Stimulated activated CD8-positive, alpha-beta memory T cell treated with anti-CD3 and anti-CD28 coated beads, Interleukin-7, amount 100 ng/mL, for 4 hours (primary cell): ENCODE measurements at places on chromosomes 3 and 15.

- DNase-seq = no peak
Observed at GRCh38 chr3:181565416-181565815, 146.3 kb upstream of the SOX2 start.

- no peak for DNase-seq
Observed at GRCh38 chr3:107258300-107258699, 118.9 kb upstream of the CCDC54 start.

DNA sequence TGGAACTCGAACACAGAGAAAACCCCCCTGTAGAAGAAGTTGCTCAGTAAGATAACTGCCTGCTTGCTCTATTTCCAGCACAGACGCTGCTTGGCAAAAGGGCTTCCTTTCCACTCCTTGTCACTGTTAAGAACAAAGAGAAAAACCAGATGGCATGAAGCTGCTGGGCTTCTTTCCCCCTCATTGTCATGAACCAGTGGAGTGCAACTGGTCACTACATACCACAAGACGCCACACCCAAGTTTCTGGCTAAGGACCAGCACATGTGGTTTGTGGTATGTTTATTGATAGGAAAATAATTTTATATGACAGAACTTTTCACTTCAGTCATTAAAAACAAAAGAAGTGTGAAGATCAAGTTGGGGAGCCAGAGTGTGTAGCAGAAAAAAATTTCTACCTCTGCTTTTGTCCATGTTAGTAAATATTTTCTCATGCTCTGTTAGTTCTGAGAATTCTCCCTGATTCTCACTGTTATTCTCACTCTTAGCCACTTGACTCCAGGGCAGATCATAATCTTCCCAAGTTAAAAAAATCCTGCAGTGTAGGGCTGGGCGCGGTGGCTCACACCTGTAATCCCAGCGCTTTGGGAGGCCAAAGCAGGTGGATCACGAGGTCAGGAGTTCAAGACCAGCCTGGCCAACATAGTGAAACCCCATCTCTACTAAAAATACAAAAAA, 37.9 kb downstream of the CLK3 start:
- DNase-seq = no peak

DNA sequence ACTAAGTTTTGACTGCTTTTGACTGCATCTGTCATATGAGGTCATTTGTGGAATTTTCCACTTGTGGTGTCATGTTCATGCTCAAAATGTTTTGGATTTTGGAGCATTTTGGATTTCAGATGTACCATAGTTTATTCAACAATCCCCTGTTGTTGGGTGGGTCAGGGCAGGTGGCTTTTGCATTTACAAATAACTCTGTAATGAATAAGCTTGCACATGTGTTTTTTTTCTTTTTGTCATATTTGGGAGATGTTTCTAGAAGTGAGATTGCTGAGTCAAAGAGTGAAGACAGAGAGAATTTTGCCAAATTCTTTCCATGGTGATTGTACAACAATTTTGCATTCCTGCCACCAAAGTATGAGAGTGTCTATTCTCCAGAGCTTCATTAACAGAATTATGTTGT, 62.4 kb upstream of the ADPGK start:
- DNase-seq = no peak

- DNase-seq = no peak
Observed at GRCh38 chr15:54045397-54045796, 67.2 kb downstream of the UNC13C start.

DNA sequence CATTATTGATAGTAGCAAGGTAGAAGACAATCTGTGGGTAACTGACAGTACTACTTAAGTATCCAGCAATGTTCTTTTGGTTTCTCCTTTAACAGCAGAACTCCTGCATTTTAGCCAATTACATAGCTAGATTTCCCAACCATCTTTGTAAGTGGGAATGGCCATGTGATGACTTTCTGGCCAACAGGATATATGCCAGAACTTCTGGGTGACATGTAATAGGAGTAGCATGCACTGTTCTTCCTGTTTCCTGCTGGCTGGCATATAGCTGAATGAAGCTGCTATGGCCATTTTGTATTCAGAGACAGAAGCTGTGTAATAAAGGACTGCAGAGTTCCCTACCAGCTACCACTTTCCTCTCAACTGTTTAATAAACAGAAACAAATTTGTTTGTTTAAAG, 18.0 kb downstream of the SPICE1 start:
- no peak for DNase-seq

GRCh38 chr3:33718595-33718907, 497 bp upstream of the CLASP2 start:
- DNase-seq = no peak

GRCh38 chr15:43878446-43878845, 51.6 kb downstream of the WDR76 start:
- no peak for DNase-seq

- no peak for DNase-seq
Observed at GRCh38 chr15:99997112-99997651, 263.9 kb upstream of the LYSMD4 start.

DNA sequence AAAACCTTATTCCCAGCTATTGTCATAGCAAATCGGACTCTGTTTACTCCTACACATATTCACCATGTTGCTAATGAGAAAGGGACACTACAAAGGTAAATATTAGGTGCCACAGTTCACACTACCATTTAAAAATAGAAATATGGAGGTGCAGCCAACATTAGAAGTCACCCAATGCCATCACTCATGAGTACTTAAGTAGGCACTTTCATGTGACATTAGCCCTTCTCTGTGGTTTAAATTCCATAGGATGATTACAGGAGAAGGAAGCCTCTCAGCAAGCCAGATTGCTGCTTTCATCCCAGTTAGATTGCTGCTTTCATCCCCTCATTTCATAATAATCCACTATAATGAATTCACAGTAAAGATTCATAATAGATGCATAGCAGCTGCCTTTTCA, 376.8 kb upstream of the ALCAM start:
- DNase-seq = no peak

GRCh38 chr3:94716326-94717018, 653.6 kb downstream of the NSUN3 start:
- no peak for DNase-seq

DNA sequence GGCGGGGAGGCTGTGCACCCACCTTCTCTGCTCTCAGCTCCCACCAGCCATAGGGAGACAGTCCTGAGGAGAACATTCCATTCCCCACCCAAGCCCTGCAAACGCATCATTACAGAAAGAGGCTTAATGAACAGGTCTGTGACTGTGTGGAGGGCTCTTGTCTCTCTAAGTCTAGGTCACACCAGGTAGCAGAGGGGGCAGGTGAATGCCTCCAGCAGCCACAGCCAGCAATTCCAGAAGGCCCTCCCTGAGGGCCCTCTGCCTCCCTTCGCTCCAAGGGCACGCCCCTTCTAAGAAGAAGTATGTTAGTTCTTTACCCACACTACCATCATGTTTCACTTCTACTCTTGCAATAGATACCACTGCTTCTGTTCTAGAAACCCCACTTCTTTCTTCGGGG, 217.5 kb upstream of the BHLHE40 start:
- DNase-seq = no peak

DNA sequence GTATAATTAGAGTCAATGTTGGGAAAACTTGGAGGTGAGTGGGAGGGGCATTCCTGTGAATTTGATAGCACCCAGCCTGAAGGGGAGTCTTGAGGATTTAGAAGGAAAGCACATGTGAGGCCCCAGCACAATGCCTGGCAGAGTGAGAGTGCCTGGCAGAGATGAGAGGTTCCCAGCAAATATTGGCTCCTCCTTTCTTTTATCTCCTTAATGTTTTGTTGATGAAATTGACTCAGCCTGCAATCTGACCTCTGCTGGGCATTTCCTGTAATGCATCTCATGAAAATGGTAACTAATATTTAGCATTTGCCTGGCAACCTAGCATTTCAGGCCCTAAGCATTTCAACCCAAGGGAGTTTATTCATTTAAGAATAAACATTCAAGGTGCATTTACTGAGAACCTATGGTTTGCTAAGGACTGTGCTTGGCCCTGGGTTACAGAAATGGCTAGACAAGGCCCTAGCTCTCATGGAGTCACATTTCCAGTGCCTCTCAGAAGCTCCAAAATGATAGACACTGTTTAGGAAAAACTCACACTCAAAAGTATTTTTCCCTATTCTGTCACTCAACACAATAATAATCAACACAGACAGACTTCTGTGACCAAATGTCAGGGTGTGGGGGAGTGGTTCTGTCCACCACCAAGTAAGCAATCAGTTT, 19.0 kb downstream of the PDHB start:
- peak; percentile 16 for DNase-seq

DNA sequence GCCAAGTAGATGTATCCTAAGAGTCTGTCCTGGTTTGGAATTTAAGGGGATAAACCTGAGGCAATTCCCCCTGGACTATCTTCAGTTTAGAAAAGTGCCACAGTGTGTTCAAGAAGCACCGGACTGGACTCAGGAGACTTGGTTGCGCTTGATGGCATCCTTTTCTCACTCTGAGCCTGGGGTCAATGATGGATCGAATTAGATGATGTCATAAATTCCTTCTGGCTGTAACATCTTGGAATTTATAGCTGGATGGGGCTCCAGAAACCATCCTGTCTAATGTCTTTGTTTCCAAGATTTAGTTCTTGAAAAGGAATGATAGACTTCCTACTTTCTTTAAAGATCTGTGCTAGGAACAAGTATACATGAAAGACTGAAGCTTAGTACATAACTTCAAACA, 280.6 kb downstream of the LPP start:
- DNase-seq = no peak

DNA sequence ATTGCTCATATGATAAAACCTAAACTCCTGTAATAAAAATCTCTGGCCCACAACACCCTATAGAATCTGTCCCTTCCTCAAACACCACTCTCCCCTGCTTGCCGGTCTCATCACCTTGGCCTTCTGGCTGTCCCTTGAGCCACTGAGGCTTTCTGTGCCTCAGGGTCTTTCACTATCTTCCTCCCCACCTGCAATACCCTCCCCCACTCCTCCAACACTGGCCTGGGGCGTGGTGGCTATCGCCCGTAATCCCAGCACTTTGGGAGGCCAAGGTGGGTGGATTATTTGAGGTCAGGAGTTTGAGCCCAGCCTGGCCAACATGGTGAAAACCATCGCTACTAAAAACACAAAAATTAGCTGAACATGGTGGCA, 3.3 kb upstream of the CSK start:
- DNase-seq = no peak

DNA sequence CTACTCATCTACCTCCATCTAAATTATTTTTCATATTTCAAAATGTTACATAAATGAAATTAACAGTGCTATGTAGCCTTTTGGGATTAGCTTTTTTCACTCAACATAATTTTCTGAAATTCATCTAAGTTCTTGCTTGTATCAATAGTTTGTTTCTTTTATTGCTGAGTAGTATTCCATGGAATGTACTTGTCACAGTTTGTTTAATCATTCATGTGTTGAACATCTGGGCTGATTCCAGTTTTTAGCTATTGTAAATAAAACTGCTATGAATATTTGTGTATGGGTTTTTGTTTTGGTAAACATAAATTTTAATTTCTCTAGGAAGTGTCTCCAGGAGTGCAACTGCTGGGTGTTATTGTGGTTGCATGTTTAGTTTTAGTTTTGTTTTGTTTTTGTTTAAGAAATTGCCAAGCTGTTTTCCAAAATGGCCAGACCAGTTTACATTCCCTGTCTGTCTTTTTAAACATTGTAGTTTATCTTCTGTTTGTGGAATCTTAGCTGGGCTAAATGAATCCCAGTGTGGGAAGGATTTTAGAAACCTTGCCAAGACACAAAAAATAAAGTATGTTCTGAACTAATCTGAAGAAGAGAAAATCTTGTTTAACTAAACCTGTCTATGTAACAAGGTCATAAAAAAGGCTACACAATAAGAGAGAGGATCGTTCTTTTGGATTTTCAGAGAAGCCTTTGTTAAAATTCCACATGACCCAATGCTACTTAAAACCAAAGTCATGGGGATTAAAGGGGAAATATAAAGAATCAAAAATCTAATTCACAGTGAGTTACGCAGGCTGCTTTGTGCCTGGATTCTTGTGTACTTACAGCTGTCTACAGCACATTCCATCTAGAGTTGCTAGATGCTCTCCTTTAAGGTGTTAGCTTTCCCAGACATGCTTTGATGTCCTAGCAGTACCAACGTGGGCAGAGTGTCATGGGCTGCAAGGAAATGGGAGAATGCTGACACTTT, 129.2 kb upstream of the SUCLG2 start:
- DNase-seq = no peak

DNA sequence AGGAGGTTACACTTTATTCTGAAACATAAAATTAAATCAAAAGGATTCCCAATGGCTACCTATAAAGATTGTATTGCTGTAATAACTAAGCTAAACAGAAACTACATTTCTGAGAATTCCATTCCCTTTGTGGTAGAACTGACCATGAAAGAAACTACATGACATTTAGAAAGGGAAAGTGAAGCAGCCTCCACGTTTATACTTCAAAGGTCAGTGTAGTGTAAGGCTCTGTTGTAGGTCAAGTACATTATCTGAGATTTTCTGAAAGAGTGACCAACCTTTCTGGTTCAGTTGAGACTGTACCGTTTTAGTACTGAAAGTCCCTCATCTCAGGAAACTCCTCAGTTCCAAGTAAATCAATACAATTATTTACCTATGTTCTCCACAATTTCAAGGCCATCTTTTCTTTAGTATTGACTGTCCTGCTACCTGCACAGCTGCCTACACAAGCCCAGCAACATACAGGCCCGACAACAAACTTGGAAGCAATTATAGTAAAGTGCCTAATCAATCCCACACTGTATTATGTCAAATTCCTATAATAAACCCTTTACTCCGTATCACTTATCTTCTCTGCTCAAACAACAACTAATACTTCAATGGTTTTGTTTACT, 343.0 kb downstream of the PLOD2 start:
- DNase-seq = no peak

DNA sequence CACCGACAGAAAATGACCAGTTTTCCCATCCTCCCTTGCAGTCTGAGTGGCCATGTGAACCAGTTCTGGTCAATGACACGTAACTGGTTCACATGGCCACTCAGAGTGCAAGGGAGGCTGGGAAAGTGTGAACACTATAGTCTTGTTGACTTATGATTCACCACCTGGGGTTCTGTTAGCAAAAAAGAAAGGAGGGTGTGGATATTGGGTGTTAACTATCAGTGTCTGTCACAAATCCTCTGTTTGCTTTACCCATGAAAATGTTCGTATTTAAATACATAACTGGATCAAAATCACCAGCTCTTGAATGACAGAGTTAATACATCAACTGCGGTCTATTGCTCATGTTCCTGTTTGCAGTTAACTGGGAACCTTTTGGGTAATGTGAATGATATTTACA, 92.3 kb downstream of the ADAMTSL3 start:
- DNase-seq = no peak

- DNase-seq = no peak
Observed at GRCh38 chr3:64827431-64827830, 139.6 kb upstream of the ADAMTS9 start.

GRCh38 chr3:191915712-191916111, 454.7 kb downstream of the PYDC2 start:
- DNase-seq = no peak

GRCh38 chr3:159239059-159239458, 437.2 kb downstream of the MFSD1 start:
- DNase-seq = no peak

GRCh38 chr3:180188512-180189309, 152.0 kb upstream of the PEX5L start:
- no peak for DNase-seq

GRCh38 chr15:101583284-101583683, 68.9 kb downstream of the TM2D3 start:
- DNase-seq = no peak

GRCh38 chr15:66226736-66227135, 26.8 kb downstream of the MEGF11 start:
- no peak for DNase-seq
